ENCODE measurements at places on chromosomes 6 and 20. TPM values are rescaled to one million over a fixed set of nuclear protein-coding genes. Genes with fewer than 3 reads are reported as not detected.

DNA sequence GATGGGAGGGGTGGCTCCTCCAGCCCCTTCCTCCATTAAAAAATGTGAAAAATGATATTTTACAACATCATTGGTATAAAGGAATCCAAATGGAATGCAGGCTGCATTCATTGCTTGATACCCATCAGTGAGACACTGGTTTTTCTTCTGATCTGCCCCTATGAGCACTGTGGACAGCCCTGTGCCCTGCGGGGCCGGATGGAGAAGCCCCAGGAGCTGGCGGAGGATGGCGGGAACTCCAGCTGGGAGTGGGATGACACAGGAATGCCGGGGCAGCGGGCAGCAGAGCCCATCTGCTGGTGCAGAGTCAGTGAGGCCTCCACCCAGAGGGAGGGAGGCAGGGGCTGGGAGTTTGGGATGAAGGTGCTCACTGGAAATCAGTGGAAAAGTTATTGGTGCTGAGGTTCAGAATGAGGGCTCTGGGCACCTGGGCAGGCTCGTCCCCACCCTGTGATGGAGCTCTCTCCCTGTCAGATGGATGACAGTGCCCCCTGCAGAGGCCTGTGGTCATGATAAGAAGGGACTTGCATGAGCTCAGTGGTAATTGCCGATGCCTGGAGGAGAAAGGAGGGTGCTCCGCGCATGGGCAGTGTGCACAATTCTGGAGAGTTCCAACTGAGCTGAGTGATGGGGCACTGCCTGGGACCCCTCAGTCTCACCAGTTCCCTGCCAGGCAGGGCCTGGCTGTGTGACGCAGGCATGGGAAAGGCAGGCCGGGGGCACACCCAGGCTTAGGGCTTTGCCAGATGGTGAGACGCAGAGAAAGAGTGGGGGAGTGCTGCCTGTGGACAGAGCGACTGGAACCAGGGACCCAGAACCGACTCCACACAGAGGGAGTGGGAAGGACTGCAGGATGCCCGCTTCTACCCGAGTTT is 23.2 kb downstream of the CTCFL start:
- DNase-seq = no peak
- no peaks in the 10 kb centered on the region for H3K4me1 ChIP-seq
- H3K27me3 ChIP-seq = no peaks in the 10 kb centered on the region
- H3K27ac ChIP-seq = no peak overlapping the region
- H3K4me3 ChIP-seq = no peak overlapping the region

Gene MYMX
- not detected for total RNA-seq

GRCh38 chr6:2719093-2719455 is 31.6 kb downstream of the MYLK4 start:
- H3K27me3 ChIP-seq = no peaks in the 10 kb centered on the region
- no peak for DNase-seq
- peaks cover 6% of the 10 kb centered on the region for H3K36me3 ChIP-seq

Gene HLA-B
- 323 TPM for total RNA-seq

Gene DCBLD1
- 6.5 TPM for total RNA-seq

Gene BTN1A1
- total RNA-seq = not detected

- no peaks in the 10 kb centered on the region for H3K36me3 ChIP-seq
- no peak for DNase-seq
- H3K27me3 ChIP-seq = no peaks in the 10 kb centered on the region
- H3K4me1 ChIP-seq = peaks cover 11% of the 10 kb centered on the region
- H3K4me3 ChIP-seq = no peak overlapping the region
Observed at GRCh38 chr6:128487055-128487454, 33.3 kb downstream of the PTPRK start.

DNA sequence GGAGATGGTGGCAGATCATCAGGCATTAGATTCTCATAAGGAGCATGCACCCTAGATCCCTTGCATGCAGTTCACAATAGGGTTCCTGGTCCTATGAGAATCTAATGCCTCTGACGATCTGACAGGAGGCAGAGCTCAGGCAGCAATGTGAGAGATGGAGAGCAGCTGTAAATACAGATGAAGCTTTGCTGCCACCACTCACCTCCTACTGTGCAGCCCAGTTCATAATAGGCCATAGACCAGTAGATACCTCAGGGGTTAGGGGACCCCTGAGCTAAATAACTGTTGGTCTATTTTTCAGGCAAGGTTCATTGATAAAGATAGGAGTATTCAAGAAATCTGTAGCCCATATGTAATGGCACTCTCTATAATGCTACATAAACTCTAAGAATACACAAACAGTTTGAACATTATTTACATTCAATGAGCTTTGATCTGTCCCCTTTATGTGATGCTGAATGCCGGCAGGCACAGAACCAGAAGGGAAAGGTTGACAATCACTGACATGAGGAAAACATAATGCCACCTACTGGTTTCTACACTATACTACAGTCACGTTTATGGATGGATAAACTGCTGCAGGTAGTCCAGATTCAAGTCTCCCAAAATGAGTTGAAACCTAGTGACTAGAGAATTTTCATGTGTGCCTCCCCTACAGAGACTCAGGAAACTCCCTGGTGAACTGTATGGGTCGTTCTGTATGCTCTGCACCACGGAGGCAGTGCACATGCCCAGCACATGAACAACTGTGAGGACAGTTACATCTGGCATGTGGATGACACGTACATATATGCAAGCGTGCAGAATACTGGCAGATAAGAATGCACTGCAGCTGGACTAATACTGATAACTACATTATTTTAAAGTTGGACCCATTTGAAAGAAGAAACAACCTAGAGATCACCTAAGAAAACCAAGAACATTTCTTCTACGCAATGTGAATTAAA is 72.0 kb downstream of the DST start:
- no peaks in the 10 kb centered on the region for H3K27me3 ChIP-seq
- H3K27ac ChIP-seq = no peak overlapping the region
- peaks cover 3% of the 10 kb centered on the region for H3K36me3 ChIP-seq
- H3K4me3 ChIP-seq = no peak overlapping the region
- no peak for DNase-seq
- no peaks in the 10 kb centered on the region for H3K4me1 ChIP-seq

DNA sequence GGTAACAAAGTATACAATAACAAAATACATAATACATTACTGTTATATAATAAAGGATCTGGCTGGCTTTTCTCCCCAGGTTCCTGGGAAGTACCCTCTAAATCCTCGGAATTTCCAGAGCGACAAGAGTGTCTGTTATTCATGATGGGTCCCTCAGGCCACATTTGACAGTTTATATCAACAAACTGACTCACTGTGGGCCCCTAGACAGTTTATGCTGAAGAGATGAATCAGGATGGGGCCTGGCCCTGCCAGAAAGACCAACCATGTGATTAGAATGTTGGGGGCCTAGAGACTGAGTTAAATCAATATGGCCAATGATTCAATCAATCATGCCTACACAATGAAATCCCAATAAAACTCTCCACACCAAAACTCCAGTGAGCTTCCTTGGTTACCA is 13.5 kb downstream of the USP45 start:
- no peaks in the 10 kb centered on the region for H3K27me3 ChIP-seq
- H3K4me3 ChIP-seq = no peak overlapping the region
- no peak for DNase-seq
- H3K36me3 ChIP-seq = peaks cover 6% of the 10 kb centered on the region

GRCh38 chr6:75204217-75204958 is 1.5 kb downstream of the COL12A1 start:
- peaks cover 25% of the 10 kb centered on the region for H3K4me1 ChIP-seq
- H3K4me3 ChIP-seq = peak overlapping the region; percentile 68
- DNase-seq = peak; percentile 73

- no peak for DNase-seq
- H3K27ac ChIP-seq = no peak overlapping the region
- H3K4me1 ChIP-seq = peaks cover 5% of the 10 kb centered on the region
- no peak overlapping the region for H3K4me3 ChIP-seq
Observed at GRCh38 chr20:37463726-37464494, 57.1 kb upstream of the NNAT start.

DNA sequence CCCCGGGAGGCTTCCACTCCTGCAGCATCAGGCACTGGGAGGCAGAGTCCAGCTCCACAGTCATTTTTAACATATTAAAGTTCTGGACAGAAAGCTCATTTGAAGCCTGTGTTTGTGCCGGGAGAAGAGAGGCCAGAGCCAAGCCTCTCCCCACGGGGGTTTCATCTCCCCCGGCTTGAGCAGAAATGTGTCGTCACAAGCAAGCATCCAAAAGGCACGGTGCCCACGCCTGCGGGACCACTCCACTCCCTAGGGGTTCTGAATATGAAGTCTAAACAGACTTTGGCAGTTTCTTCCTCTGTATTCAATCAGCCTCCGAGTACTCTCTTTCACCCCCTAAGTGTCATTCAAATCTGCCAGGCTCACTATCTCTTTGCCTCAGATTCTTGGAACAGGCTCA is 75.3 kb downstream of the STK35 start:
- H3K27ac ChIP-seq = no peak overlapping the region
- H3K27me3 ChIP-seq = no peaks in the 10 kb centered on the region
- H3K36me3 ChIP-seq = no peaks in the 10 kb centered on the region
- no peak for DNase-seq

GRCh38 chr6:63272397-63272796 is 47.4 kb downstream of the LGSN start:
- H3K27me3 ChIP-seq = no peaks in the 10 kb centered on the region
- no peak overlapping the region for H3K27ac ChIP-seq
- no peak for DNase-seq
- no peaks in the 10 kb centered on the region for H3K4me1 ChIP-seq

DNA sequence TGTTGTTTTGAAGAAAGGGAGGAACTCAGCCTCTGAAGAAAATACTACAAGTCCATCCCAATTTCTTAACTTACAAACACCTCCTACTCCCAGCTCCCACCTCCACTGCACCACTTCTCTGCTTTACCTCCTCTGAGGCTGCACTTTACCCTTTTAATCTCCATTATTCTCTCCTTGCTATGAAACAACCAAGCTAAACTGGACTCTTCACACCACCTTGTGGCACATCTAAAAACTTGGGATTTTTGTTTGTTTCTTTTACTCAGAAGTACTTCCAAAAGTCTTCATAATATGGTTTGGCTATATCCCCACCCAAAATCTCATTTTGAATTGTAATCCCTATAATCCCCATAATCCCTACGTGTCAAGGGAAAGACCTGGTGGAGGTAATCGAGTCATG is 142.2 kb downstream of the MOXD1 start:
- H3K36me3 ChIP-seq = no peaks in the 10 kb centered on the region
- H3K27ac ChIP-seq = no peak overlapping the region

GRCh38 chr6:111711984-111712752 is 106.5 kb upstream of the TRAF3IP2 start:
- no peak for DNase-seq
- no peak overlapping the region for H3K4me3 ChIP-seq
- no peak overlapping the region for H3K27ac ChIP-seq
- H3K36me3 ChIP-seq = peaks cover 2% of the 10 kb centered on the region
- H3K27me3 ChIP-seq = no peaks in the 10 kb centered on the region

DNA sequence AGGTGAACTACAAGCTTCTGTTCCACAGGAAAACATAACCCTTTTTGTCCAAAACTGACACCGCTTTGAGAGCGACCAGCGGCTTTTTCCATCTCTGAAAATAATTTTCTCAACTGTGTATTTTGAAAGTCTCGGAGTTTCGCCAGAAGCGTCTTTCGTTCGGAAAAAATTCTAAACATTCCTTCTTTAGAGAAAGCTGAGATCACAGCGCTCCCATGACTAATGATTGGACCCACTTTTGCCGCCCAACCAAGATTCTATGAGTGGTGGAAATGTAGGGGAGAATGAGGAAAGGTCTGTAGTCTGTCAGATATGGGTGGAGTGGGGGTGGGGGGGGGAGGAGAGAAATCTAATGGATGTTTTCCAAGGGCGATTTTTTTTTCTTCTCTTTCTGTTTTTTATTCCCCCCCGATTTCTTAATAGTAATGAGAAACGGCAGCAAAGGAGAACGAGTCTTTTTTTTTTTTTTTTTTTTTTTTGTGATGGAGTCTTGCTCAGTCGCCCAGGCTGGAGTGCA is 189.3 kb downstream of the TRIM27 start:
- H3K27ac ChIP-seq = no peak overlapping the region
- H3K27me3 ChIP-seq = peaks cover 84% of the 10 kb centered on the region
- no peak for DNase-seq
- no peaks in the 10 kb centered on the region for H3K36me3 ChIP-seq

Gene OR2J3
- not detected for total RNA-seq

Gene LKAAEAR1
- not detected for total RNA-seq

Gene GATA5
- total RNA-seq = not detected

Gene WFDC10B
- not detected for total RNA-seq

GRCh38 chr6:84774157-84774984 is 10.0 kb upstream of the TBX18 start:
- H3K4me1 ChIP-seq = peaks cover 10% of the 10 kb centered on the region
- no peaks in the 10 kb centered on the region for H3K36me3 ChIP-seq
- peak overlapping the region; percentile 50 for H3K27ac ChIP-seq
- peak; percentile 45 for DNase-seq
- H3K4me3 ChIP-seq = peak overlapping the region; percentile 61
- H3K27me3 ChIP-seq = peaks cover 18% of the 10 kb centered on the region

DNA sequence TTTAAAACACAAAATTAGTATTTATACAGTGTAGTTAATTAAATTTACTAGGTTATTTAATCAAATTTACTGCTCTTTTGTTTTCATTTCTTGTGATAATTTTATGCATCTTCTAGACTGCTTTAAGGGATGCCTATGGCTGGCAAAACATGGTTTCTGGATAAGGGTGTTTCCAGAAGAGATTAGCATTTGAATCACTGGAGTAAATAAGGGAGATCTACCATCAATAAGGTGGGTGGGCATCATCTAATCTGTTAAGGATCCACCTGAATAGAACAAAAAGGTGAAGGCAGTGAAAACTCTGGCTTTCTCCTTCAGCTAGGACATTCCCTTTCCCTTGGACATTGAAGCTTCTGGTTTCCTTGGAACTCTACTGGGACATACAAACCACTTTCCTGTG is 146.2 kb upstream of the LAMA2 start:
- H3K27me3 ChIP-seq = no peaks in the 10 kb centered on the region
- H3K27ac ChIP-seq = no peak overlapping the region
- H3K4me3 ChIP-seq = no peak overlapping the region
- no peak for DNase-seq
- no peaks in the 10 kb centered on the region for H3K4me1 ChIP-seq
- H3K36me3 ChIP-seq = no peaks in the 10 kb centered on the region

GRCh38 chr20:7151676-7152470 is 384.4 kb downstream of the BMP2 start:
- no peak for DNase-seq
- no peaks in the 10 kb centered on the region for H3K36me3 ChIP-seq
- H3K27ac ChIP-seq = no peak overlapping the region
- H3K4me1 ChIP-seq = no peaks in the 10 kb centered on the region
- H3K4me3 ChIP-seq = no peak overlapping the region

GRCh38 chr6:87351583-87351982 is 7.0 kb downstream of the C6orf163 start:
- H3K4me1 ChIP-seq = no peaks in the 10 kb centered on the region
- H3K27me3 ChIP-seq = no peaks in the 10 kb centered on the region
- H3K27ac ChIP-seq = no peak overlapping the region
- H3K4me3 ChIP-seq = no peak overlapping the region

DNA sequence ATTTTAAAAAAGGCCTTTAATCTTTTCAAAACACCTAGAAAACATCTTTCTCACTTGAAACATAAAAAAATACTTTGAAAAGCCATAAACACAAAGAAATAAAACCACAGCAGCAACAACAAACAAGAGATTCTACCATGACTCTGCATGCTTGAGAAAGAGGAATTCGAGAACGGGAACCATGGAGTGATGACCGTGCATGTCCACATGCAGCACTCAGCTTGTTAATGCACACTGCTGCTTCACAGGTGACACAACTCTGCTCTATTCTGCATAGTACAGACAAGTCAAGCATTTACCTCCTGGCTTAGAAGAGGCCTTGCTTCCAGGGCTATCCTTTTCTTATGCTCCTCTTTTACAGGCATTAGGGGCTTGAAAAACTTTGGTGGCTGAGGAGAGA is 64.9 kb upstream of the NUP153 start:
- H3K4me3 ChIP-seq = no peak overlapping the region
- no peaks in the 10 kb centered on the region for H3K4me1 ChIP-seq
- H3K27ac ChIP-seq = no peak overlapping the region
- DNase-seq = no peak
- H3K36me3 ChIP-seq = peaks cover 100% of the 10 kb centered on the region

All from psoas muscle (tissue), 8 donors.